Fibroblast of gingiva (primary cell): ENCODE measurements at places on chromosomes 6 and 20.

- DNase-seq: no peak
Measured at GRCh38 chr6:153801917-153802316, 237.1 kb upstream of the OPRM1 start.

DNA sequence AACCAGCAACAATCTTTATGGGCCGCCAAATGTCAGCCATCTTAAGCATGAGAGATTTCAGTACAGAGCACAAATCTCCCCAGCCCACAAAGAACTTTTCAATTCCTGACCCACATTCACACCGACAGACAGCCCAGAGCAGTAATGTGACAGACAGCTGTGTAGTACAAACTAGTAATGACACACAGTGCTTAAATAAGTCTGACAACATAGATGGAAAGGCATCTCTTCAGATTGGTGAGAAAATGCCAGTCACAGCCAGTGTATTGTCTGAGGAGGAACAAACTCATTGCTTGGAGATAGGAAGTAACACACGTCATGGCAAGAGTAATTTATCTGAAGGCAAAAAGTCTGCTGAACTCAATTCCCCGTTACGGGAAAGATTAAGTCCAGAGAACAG is 36.0 kb downstream of the KIZ start:
- DNase-seq: no peak

GRCh38 chr6:10256113-10256690 is 158.7 kb downstream of the TFAP2A start:
- DNase-seq: no peak

GRCh38 chr6:106749609-106750008 is 120.2 kb downstream of the QRSL1 start:
- no peak for DNase-seq

DNA sequence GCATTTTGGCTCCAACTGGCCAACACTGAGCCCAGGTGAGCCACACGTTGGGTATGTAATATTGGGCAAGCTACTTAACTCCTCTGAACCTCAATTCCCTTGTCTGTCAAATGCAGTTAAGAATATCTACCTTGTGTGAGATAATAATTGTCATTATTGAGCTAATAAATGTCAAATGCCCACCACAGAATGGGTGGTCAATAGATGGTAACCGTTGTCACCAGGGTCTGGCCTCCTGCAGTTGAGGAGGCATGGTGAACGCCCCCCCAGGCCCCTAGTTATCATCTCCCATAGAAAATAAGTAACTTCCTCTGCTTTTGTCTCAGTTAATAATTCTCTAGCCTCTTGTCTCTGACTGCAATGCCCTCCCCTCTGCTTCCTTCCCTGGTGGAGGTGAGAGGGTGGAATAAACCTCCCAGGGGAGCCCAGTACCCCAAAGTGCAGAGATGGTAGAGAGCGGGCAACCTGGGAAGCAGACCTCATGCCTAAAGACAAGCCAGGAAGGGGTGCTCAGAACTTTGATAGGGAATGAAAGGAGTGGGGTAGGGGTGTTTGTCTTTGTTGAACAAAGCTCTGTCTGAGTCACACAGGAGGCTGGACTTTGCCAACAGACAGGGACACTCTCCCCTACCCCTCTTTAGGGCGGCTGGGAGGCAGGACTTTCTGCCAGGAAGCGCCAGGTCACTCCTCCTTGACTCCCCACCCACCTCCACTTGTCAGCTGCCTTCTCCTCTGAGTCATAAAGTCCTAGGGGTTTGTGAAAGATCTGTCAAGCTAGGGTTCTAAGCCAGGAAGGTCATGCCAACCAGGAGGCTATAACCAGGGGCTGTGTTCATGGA is 1.3 kb upstream of the UNC5CL start:
- no peak for DNase-seq

- DNase-seq: peak; percentile 5
Measured at GRCh38 chr6:54194067-54194466, 82.8 kb downstream of the MLIP start.

DNA sequence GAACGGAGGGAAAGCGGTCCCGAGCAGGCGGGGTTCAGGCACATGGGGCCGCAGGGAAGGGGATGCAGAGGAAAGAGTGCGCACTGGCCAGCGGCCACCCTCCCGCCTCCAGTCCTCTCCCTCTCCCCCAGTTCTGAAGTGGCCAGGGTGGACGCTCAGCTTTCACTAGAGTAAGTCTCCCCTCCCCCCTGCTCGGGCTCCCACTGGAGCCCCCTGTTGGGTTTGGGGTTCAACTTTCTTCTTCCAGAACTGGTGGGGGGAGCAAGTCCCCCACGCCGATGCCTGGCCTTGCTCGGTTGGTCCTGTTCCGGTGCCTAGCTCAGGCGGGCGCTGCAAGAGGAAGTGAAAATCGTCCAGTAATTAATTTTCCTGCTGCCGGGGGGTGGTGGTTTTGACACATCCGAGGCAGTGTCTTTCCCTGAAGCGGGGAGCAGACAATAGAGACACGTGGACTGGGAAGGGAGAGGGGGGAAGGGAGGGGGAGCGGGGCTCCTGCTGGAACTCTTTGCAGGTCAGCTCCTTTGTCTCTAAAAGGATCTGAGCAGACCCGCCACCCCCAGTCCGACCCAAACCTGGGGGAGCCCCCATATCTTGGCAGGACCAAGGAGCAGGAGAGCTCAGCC is 824 bp upstream of the SCRT2 start:
- DNase-seq: no peak

DNA sequence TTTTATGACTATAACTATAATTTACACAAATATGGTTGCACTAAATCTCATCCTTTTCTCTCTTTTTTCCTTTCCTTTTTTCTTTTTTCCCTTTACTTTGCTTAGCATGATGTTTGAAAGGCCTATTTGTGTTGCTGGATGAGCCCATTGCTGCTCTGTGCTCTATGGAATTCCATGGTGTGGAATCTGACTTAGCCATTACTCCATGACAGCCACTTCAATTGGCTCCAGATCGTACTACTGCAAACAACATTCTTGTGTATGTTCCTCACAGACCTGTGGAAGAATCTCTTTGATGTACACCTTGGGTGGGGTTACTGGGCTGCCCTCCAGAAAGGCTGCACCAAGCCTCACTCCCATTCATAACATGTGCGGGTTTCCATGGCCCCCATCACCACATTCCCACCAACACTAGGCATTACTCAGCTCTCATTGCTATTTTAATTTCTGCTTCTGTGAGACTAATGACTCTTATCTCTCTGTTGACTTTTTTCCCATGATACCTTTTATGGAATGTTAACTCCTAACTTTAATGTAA is 979.0 kb downstream of the KIF16B start:
- no peak for DNase-seq

GRCh38 chr6:9848094-9848493 is 566.8 kb downstream of the TFAP2A start:
- DNase-seq: no peak

DNA sequence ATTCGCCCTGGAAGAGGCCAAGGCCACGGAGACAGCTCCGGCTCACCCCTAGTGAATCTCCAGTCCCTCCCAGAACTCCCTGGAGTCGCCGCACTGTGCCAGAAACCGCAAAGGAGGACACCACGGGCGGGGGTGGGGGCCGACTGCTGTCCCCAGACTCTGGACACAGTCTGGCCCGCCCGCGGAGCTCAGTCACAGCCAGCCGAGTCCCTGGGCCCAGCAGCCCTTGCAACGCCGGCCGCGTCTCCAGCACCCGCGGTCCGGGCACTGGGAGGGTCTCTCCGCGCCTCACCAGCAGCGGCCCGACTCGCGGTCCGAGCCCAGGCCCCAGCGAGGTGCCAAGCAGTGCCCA is 518 bp downstream of the PEX6 start:
- DNase-seq: no peak

DNA sequence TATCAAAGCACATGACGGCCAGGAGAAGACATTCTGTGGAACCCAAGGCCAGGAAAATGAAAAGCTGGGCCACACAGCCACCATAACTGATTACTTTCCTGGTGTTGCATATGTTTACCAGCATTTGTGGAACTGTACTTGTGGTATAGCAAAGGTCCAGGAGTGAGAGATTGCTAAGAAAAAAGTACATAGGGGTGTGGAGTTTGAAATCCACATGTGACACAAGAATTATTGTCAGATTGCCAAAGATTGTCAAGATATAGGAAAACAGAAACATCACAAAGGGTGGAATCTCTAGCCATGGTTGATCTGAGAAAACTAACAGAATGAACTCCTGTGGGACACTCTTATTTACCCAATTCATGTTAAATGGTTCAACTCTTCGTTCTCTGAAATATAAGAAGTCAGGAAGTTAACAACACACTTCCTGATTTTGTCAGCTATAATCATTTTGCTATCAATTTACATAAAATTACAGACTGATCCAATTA is at the start of gene OR2B2:
Gene OR2B2, minus strand, starts transcription at position 441 of the 491 bp plus-strand sequence. Its CDS starts 77 bp downstream, at position 364.
- DNase-seq: no peak

- no peak for DNase-seq
Measured at GRCh38 chr6:53029761-53030160, 34.7 kb upstream of the GSTA4 start.

GRCh38 chr20:59268870-59269269 is 31.5 kb upstream of the EDN3 start:
- DNase-seq: no peak

GRCh38 chr6:158660333-158660754 is 10.5 kb downstream of the SYTL3 start:
- DNase-seq: no peak

DNA sequence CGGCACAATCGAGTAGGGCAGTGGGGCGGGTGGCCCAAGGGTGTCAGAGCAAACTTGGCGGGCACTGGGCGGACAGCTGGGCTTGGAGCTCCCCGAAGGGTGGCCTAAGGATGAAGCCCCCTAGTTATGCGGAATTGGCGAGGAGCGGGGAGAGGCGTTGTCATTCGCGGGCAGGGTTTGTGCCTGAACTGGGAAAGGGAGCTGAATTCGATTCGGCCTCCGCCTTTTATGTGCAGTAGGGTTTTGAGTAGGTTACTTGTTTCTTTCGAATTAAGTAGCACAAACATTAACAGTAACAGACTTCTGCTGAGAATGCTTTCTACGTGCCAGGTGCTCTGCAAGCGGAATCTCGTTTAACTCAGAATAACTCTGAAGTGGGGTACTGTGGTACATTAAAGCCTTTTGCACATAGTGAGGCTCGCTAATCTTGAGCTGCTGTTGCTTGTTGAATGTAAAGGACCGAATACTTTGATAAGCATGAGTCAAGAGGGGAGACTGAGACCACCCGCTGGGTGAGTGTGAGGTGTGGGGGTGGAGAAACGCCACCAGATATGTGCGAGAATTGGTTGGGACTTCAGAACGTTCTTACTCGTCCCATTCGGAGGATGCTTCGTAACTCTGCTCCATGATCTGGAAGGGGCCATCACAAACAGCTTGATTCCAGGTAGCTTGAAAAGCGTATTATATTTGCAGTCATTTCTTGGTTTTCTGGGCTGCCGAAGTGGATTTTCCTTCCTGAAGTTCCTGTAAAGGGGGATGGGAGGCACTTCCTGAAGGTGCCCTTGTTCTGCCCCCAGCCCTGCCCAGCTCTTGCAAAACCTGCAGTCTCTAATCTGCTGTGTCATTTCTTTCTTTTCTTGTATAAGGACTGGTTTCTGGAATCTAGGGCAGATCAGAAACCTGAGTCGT is 833 bp downstream of the RAB5IF start:
- DNase-seq: peak; percentile 50

- DNase-seq: no peak
Measured at GRCh38 chr6:145668844-145669243, 66.5 kb downstream of the EPM2A start.

GRCh38 chr6:134589512-134589911 is 271.6 kb upstream of the SGK1 start:
- peak; percentile 98 for DNase-seq

GRCh38 chr6:42505385-42505718 is 53.6 kb upstream of the TRERF1 start:
- DNase-seq: peak; percentile 16
